Thymus (tissue), 14 donors: ENCODE measurements at places on chromosomes 2 and 18.

DNA sequence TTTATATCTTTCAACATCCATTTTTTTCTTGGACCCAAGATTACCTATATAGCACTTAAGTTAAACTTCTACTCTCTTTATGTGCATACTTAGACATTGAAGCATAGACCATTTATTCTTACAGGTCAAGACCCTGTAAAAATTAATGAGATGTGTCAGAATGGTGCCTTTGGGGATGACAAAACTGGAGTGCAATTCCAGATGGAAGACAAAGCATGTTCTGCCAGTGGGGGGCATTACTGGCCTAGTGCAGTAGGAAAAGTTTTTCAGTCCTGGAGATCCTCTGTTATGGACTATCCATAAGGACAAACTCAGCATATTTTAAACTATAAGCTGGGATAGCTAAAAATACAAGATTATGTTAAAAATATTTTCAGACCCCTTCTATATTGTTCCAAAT is 57.8 kb upstream of the MMADHC start:
- no peak for DNase-seq

GRCh38 chr2:85534099-85534498 is 4.9 kb upstream of the MAT2A start:
- no peak for DNase-seq

DNA sequence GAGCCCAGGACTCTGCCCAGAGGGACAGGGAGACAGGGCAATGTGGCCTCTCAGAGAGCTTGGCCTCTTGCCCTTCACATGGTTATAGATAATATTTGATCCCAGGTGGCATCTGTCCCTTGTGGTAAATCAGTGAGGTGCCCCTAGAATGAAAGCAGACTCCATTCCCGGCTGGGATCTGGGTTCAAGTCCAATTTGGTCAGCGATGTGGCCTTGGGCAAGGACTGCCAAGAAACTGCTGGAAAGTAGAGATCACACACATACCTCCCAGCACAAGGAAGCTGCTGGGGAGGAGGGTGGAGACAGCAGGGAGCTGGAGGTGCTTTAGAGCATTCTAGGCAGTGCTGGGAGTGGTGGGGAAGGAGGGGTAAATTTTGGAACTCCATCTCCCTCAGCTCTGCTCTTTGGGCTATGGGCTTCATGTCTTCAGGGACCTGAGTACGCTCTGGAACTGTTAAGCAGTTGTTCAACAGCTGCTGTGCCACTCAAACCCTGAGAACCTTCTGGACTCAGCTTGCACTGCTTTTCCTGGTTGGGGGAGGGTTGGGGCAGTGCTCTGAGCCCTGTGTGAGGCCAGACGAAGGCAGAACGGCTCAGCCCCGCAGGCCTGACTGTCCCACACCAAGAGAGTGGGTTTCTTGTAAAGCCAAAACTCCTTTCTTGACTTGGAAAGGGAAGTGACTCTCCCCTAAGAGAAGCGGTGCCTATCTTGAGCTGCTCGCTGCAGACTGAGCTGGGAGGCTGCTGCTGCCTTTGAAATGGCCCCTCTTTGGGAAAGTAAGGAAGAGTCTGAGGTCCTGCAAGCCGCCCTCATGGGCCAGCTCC is 23.0 kb downstream of the INPP5D start:
- DNase-seq: no peak

- DNase-seq: no peak
These were observed 2.9 kb upstream of the EPB41L3 start for GRCh38 chr18:5546660-5547059.

GRCh38 chr2:128501700-128502099 is 183.0 kb upstream of the HS6ST1 start:
- no peak for DNase-seq

- DNase-seq: no peak
These were observed 157.1 kb upstream of the LRRTM1 start for GRCh38 chr2:80461505-80462197.

GRCh38 chr2:50431958-50432650 is 599.8 kb downstream of the NRXN1 start:
- DNase-seq: no peak

DNA sequence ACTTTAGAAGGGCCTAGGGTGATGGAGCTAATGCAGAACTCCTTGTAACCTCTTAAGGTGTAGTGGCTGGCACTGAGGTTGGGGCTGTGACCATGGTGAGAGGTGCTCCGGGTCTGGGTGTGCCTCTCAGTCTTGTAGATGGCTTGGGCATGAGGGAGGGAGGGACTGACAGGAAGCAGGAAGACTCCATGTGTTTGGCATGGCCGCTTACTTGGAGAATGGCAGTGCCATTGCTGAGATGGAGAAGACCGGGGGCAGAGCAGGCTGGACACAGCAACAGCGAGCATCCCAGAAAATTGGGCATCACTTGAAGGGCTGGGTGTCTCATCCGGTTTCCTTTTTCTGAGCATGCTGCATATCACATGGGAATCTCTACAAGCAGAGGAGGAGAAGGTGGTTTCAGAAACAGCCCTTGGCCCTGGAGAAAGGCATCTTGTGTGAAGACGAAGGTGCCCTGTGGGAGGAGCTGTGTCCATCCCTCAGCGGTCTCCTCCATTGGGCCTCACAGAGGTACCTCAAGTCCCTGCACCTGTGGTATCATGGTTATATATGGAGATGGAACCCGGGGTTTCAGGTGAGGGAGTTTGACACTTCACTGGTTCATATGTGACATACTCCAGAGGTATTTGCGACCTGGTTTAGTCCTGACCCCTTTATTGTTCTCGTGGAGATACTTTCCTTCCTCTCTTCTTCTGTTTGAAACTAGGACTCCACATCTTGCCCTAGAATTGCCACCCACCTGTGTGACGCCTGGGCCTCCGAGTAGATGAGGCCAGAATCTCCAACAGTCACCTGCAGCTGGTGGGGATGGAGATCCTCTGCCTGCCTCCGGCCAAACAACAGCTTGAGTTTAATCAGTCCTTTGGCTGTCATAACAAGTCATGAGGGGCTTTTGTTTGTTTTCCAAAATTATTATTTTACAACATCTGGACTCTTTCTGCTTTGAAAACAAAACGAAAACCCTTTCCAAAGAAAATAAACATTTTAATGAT is 45.6 kb downstream of the INPP4A start:
- no peak for DNase-seq

GRCh38 chr18:58405107-58405898 is 223.6 kb downstream of the ALPK2 start:
- no peak for DNase-seq

DNA sequence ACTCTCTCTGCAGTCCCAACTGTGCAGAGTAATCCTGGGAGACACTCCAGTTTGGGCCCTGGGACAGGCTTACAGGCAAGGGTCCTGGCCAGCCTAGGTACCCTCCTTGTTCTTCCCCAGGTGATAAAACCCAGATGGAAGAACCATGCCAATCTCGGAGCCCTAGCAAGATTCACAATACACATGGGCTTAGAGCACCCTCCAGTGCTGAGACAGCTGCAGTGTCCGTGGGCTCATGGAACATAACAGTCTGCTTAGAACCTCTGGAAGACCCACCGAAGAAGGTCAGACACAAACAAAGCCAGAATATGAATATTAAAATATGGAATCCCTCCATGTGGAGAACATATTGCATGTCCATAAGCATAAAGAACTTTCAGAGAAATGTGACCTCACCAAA is 568.1 kb downstream of the KCNJ3 start:
- no peak for DNase-seq

DNA sequence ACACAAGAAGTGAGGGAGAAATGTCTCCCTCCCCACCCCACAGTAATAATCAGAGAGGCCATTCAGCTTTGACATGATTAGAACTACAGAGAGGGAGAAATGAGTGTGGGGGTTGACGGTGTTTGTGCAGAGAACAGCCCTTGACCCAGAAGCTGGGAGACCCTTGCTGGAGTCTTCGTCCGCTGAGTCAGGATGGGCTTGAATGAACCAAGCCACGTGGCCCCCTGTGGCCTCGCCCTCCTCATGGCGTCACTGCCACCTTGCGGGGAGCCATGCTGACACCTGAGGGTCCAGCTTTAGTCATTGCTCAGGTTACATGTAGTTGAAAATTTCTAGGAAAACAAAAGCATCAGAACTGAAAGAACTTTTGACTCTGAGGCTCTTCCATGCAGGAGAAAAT is 101.2 kb downstream of the DGKD start:
- no peak for DNase-seq

- DNase-seq: no peak
These were observed 103.9 kb upstream of the UBE2E3 start for GRCh38 chr2:180876506-180876905.

GRCh38 chr2:106695919-106696318 is 190.0 kb downstream of the ST6GAL2 start:
- DNase-seq: no peak

- peak; percentile 34 for DNase-seq
These were observed 115.7 kb upstream of the OSR1 start for GRCh38 chr2:19474128-19474527.

DNA sequence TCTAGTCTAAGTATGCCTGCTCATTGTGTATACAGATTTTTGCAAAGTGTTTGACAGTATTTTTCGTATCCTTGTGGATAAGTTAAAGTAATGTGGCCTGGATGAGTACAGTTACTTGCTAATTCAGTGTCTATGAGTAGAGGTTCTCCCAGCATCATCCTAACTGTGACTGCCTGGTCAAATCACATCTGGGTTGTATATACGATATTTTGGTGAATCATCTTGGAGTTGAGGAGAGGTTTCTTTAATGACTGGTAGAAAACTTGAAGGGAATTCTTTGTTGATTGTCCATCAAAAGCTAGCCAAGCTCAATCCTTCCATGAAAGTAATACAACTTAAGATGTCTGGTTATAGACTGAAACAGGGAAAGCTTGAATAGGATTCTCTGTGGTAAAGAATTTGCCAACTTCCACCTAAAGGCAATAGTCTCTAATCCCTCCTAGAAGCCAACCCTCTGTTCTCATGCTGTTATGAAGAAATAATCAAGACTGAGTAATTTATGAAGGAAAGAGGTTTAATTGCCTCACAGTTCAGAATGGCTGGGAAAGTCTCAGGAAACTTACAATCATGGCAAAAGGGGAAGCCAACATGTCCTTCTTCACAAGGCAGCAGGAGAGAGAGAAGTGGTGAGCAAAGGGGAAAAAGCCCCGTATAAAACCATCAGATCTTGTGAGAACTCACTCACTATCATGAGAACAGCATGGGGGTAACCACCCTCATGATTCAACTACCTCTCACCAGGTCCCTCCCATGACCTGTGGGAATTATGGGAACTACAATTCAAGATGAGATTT is 19.4 kb upstream of the RALBP1 start:
- DNase-seq: no peak

DNA sequence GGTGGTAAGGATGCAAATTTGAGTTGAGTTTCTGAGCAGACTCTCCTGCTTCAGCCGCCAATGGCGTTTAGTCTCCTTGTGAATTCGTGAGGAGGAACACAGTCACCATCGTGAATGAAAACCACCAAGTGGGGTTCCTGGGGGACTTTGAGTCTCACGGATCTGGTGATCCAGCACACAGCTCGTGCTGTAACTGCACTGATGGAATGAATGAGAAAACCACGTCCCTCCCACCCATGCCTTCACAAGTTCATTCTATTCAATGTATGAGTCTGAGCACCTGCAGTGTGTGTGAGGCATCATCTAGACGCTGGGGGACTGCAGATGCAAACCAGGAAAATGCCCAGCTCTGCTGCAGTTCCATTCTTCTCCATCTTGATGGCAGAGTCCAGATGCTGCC is 127.9 kb downstream of the PIEZO2 start:
- no peak for DNase-seq

- no peak for DNase-seq
These were observed 10.4 kb downstream of the NR4A2 start for GRCh38 chr2:156322051-156322685.

GRCh38 chr18:74896390-74896991 is 298.8 kb downstream of the ZNF407 start:
- DNase-seq: peak; percentile 81

DNA sequence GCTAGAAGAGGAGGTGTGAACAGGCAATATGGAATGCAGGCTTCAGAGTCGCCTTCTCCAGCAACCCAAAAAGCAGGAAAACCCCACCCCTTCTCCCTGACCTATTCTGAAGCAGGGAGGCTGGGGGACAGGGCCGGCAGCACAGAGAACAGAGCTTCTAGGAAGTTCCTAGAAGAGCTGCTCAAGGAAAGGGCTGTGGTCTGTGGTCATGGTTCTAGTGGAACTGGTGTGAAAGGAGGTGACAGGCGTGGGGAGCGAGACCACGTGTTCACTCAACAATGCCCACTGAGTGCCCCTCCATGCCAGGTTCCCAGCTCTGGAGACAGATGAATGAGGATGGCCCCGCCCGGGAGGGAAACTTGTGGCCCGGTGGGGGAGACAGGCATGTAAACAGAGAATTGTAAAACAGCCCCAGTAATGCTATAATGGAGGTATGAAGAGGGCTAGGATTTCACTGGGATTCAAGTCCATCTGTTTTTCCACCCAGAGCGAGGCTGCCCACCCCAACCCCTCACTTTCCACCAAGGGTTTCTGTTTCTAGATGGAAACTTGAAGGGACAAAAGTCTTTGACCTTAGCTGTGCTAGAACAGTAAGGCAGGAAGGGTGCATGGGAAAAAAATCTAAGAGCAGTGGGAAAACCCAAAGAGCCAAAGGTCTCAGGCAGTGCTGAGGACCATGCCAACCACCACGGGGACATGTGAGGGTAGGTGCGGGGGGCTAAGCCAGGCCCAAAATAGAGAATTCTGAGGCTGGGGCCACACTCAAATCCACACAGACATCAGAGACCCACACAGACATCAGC is 71.8 kb downstream of the TNS1 start:
- DNase-seq: no peak

DNA sequence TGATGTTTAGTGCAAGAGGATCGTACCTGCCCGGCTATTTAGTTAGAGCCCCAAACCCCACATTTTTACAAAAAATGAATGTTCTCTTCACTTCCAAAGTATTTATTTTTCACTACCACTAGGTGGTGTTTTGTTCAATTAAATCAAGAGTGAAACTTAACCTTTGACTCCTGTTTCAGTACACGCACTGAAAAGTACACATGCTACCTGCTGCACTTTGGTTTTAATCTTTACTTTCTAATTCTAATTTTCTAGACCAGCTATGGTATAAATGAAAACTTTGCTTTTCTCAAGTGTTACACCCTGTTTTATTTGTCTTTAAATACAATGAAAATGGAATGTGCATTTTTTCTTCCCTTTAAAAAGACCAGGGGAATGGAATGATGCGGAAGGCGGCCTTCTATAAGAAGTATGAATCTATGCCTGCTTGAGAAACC is 31.4 kb upstream of the CHN1 start:
- DNase-seq: no peak

- DNase-seq: no peak
These were observed 166.0 kb downstream of the SRBD1 start for GRCh38 chr2:45445037-45445436.

- DNase-seq: no peak
These were observed 227.0 kb upstream of the SMAD7 start for GRCh38 chr18:49177812-49178211.

- DNase-seq: no peak
These were observed 201.1 kb downstream of the PTH2R start for GRCh38 chr2:208607694-208608093.
